Ascending aorta (tissue), 2 donors: ENCODE measurements at places on chromosomes 2 and 18. TPM values are rescaled to one million over a fixed set of nuclear protein-coding genes. Genes with fewer than 3 reads are reported as not detected.

FLACC1 gene
- total RNA-seq, result 0.32 TPM

- H3K27me3 ChIP-seq, result no peaks in the 10 kb centered on the region
- no peaks in the 10 kb centered on the region for H3K4me1 ChIP-seq
- H3K27ac ChIP-seq, result no peak overlapping the region
These were observed 102.8 kb upstream of the MAP2 start for GRCh38 chr2:209321076-209321475.

DNA sequence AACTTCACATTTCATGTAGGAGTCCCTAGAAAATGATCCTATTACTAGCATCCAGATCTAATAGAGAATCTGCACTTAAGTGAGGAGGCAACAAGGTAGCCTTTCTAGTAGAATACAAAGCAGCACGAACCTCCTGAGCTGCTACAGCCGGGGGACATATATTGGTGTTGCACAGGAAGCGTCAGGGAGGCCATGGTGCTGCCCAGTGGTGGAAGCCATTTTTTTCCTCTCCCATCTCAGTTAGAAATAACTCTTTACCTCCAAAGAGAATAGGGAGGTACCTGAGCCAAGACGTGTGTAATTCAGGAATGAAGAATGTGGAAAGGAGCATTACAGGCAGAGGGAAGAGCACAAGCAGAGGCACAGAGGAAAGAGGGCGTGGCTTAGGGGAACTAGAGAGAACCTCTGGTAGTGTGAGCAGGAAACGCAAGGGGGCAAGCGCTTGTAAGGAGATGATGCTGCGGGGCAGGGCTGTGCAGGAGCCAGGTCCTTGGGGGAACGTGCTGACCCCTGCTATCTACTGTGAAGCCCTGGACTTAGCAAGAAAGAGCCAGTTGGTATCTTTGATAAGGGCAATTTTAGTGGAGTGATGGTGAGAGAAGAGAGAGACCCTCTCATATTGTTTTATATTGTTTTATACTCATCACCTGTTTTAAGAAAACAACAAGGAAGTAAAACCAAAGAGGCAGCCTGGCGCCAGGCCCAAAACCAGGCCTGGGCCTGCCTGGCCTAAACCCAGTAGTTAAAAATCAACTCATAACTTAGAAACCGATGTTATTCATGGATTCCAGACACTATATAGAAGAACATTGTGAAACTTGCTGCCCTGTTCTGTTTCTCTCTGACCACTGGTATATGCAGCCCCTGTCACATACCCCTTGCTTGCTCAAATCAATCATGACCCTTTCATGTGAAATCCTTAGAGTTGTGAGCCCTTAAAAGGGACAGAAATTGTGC is 50.0 kb upstream of the TTC39C start:
- no peak for DNase-seq
- no peaks in the 10 kb centered on the region for H3K27me3 ChIP-seq
- no peak overlapping the region for H3K27ac ChIP-seq
- no peaks in the 10 kb centered on the region for H3K36me3 ChIP-seq
- no peak overlapping the region for H3K4me3 ChIP-seq

DNA sequence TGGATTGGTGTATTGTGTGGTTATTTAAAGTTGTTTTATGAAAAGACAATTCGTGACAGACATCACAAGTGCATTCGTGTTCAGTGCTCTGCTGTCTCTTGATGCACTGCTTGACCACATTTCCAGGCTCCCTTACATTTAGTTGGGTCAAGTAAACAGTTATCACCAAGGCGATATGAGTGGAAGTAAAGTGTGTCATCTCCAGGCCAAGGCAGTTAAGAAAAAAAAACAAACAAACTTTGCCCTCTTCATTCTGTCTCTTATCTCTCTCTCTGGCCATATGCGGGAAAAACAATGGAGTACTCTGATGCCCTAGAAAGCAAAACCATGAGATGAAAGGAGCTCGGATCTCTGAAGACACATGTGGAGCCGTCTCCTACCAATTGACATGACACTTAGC is 131.1 kb downstream of the DSEL start:
- H3K27me3 ChIP-seq, result no peaks in the 10 kb centered on the region
- no peak overlapping the region for H3K4me3 ChIP-seq

DNA sequence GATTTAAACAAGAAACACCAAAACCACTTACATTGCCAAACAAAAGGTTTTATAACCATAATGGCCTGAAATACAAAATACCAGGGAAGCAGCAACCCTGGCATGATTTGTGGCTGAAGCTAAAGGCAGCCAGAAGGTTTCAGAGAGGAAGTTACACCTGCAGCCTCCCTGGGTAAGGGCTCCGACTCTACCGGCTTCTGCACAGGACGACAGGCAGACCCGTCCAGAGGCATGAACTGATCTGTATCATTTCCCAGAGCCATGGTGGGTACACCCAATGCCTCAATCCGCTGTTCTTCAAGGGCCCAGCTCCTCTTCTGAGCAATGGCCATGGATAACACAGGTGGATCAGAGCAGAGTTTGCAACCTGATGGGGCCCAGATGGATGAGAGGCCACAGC is 71.6 kb downstream of the PXDN start:
- no peaks in the 10 kb centered on the region for H3K27me3 ChIP-seq
- no peak for DNase-seq
- peaks cover 8% of the 10 kb centered on the region for H3K4me1 ChIP-seq
- H3K27ac ChIP-seq, result no peak overlapping the region
- H3K4me3 ChIP-seq, result no peak overlapping the region

DNA sequence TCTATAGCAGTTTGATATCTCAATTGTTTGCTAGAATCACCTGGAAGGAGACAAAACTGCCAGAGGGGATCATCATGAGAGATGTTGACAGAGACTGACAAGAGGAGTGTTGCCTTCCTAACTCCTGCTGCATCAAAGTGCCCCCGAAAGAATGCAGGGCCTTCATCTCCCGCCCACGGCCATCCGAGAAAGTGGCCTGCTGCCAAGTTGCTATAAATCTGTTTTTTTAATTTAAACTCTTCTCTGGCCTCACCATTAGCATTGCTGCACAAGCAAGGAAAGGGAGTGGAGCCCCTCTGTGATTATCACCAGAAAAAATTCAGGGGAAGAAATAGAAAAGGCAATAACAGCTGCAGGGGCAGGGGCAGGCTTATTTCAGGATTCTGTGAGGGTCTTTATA is 238.1 kb upstream of the EPHA4 start:
- DNase-seq, result no peak
- no peaks in the 10 kb centered on the region for H3K36me3 ChIP-seq
- no peaks in the 10 kb centered on the region for H3K27me3 ChIP-seq
- no peak overlapping the region for H3K4me3 ChIP-seq
- no peak overlapping the region for H3K27ac ChIP-seq

L3MBTL4 gene
- not detected for total RNA-seq

DNA sequence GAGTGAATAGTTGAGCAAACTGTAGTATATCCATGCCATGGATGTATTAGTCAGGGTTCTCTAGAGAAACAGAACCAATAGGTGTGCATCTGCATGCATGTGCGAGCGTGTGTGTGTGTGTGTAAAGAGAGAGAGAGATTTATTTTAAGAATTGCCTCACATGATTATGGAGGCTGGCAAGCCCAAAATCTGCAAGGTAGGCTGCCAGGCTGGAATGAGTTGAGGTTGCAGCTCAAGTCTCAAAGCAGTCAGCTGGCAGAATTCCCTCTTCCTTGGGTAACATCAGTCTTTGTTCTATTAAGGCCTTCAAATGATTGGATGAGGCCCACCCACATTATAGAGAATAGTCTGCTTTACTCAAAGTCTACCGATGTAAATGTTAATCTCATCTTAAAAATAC is 187.8 kb downstream of the ANAPC1 start:
- DNase-seq, result peak; percentile 30
- no peak overlapping the region for H3K27ac ChIP-seq
- H3K4me1 ChIP-seq, result peaks cover 2% of the 10 kb centered on the region
- no peaks in the 10 kb centered on the region for H3K27me3 ChIP-seq
- H3K4me3 ChIP-seq, result no peak overlapping the region

IL36B gene
- total RNA-seq, result not detected
